Panc1 (cell line): ENCODE measurements at places on chromosomes 13 and 19. TPM values are rescaled to one million over a fixed set of nuclear protein-coding genes. Genes with fewer than 3 reads are reported as not detected.

GRCh38 chr13:79709471-79709870 is 228.5 kb downstream of the NDFIP2 start:
- DNase-seq = no peak
- no peaks in the 10 kb centered on the region for H3K4me1 ChIP-seq
- no peak overlapping the region for H3K27ac ChIP-seq
- no peaks in the 10 kb centered on the region for H3K27me3 ChIP-seq
- H3K36me3 ChIP-seq = no peaks in the 10 kb centered on the region

DNA sequence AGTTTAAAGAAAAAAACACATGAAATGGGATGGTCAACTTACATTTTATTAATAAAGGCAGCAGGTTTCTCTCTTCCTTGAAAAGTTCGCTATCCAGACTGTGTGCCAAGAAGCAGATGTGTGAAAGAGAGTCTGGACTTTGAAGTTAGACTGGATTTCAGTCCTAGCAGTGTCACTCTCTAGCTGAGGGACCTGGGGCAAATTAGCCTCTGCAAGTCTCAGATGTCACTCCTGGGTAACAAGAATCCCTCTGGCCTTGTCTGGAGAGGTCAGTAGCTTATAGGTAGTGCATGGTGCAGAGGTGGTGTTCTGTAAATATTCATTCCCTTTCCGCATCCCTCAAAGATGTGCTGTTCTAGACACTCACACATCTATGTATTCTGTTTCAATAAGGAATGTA is 187.6 kb upstream of the RNF113B start:
- H3K4me1 ChIP-seq = no peaks in the 10 kb centered on the region
- H3K36me3 ChIP-seq = no peaks in the 10 kb centered on the region
- no peaks in the 10 kb centered on the region for H3K27me3 ChIP-seq
- no peak overlapping the region for H3K27ac ChIP-seq

DNA sequence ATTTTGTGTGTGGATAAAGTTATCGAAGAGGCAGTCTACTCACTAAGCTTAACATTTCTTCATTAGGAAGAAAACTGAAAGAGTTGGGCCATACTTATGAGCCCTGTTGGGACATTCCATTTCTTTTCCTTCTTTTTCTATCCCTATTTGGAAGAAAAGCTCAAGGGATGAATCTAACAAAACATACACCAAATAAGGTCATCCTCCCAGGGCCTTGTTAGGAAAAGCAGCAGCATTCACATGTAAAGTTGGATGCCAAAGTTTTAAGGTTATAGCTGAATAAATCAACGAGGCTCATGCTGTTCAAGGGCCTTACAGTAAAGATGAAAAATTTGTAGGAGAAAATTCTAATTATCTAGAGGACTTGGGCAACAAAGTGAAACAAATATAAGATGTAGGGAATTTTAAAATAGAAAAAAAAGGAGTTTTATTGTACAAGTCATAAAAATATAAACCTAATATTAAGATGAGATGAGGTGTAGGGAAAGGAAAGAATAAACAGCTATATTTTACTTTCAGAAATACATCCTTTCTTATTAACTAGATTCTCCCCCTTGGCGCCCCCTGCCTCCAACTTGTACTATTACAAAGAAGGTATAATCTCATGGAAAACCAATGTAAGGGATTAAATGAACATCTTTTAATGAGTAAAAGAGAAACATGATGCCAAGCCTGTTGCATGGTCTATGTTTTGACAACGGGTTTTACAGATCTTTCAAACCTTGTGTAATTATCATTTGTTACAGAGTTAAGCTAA is 160.4 kb downstream of the PCDH20 start:
- H3K27me3 ChIP-seq = no peaks in the 10 kb centered on the region
- H3K27ac ChIP-seq = no peak overlapping the region
- H3K4me3 ChIP-seq = no peak overlapping the region
- no peaks in the 10 kb centered on the region; the same call in 1 of the 2 replicates for H3K36me3 ChIP-seq
- no peaks in the 10 kb centered on the region for H3K4me1 ChIP-seq

DNA sequence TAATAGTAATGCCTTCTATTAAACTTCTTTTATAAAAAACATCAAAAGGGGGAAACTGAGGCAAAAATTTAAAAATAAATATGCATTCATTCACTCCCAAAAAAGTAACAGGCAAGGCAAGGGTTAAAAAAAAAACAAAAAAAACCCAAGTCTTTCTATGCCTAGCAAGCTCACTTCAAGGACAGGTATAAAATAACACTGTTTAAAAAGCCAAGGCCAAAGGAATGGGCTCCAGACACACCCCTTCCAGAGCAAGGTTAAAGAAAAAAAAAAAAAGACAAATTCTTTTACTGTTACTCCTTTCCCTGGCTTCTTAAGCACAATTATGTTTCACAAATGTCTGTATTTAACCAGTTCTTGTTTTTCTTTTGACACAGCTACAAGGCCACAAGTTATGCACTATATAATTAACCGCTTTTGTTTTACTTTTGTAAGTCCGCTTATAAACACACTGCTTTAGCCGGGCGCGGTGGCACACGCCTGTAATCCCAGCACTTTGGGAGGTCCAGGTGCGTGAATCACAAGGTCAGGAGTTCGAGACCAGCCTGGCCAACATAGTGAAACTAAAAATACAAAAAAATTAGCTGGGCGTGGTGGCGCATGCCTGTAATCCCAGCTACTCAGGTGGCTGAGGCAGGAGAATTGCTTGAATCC is 3.6 kb downstream of the SIGLEC11 start:
- H3K27ac ChIP-seq = no peak overlapping the region
- H3K4me3 ChIP-seq = no peak overlapping the region
- H3K4me1 ChIP-seq = no peaks in the 10 kb centered on the region

Gene PIH1D1
- 78.5 TPM for total RNA-seq

Gene CYP2A6
- total RNA-seq = 0.41 TPM
